NCI-H774 (cell line): ENCODE measurements at places on chromosomes 11 and 22.

GRCh38 chr11:128165572-128165971, 421.8 kb downstream of the ETS1 start:
- DNase-seq: no peak

DNA sequence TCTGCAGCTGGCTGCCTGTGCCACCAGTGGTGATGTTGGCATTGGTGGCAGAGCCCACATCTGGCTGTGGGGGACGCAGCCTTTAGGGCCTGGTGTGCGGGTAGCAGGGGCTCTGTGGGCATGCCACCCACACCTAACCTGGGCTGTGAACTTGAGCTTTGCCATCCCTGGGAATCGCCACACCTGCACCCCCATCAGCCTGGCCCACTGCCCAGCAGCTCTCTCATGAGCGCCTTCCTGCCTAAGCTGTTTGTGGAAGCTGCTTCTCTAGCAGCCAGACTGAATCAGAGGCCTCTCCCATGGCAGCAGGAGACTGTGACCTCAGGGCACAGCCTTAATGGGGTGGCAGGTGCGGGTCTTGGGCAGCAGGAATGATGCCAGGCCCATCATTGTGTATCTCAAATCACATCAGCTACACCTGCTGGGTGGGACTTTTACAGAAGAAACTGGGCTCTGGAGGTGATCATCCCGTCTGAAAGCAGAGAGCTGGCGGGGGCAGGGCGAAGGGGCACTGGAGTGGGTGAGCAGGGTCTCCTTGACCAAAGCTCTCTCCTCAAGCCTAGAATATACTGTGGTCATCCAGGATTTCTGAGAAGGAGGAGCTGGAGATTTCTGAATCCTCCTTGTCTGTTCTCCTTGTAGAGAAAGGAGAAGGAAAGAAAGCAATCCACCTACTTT, 17.8 kb upstream of the CARS1 start:
- DNase-seq: peak; percentile 29

GRCh38 chr11:117219001-117219400, 12.9 kb downstream of the PCSK7 start:
- no peak for DNase-seq

DNA sequence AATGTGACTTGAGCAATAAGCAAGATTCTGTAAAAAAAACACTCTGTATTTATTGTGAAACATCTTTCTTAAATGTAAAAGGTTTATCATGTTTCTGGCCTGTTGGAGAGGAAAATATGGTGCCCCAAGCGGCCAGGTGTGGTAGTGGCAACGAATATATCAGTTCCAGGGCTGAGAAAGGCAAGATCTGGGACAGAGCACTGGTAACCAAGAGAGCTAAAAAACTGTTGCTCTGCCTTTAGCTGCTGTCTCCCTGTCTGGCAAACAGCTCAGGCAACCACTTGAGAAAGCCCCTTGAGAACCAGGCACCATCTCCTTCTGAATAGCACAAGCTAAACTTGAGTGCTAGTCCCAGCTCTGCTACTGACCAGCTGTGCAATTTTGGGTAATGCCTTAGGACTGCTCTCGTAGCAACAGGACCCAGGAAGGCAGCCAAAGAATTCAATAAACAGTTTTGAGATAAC, 129.9 kb downstream of the KCNC1 start:
- no peak for DNase-seq

DNA sequence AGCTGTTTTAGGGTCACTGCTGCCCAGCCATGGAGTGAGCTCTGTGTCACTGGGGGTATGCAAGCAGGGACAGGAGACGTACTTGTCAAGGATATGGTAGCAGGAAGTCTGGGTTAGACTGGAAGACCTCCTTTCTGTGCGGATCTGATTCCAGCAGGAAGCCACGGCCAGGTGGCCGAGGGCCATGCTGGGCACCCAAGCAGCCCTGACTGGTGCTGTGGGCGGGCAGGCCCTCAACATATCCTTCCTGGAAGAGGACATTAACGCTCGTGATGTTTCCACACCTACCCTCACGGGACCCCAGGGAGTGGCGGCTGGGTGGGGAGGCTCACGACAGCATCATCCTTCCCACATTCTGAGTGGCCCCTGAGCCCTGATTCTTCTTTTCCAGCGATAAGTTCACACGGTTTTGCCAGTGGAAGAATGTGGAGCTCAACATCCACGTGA, 8.7 kb upstream of the ANKRD13D start:
- no peak for DNase-seq

DNA sequence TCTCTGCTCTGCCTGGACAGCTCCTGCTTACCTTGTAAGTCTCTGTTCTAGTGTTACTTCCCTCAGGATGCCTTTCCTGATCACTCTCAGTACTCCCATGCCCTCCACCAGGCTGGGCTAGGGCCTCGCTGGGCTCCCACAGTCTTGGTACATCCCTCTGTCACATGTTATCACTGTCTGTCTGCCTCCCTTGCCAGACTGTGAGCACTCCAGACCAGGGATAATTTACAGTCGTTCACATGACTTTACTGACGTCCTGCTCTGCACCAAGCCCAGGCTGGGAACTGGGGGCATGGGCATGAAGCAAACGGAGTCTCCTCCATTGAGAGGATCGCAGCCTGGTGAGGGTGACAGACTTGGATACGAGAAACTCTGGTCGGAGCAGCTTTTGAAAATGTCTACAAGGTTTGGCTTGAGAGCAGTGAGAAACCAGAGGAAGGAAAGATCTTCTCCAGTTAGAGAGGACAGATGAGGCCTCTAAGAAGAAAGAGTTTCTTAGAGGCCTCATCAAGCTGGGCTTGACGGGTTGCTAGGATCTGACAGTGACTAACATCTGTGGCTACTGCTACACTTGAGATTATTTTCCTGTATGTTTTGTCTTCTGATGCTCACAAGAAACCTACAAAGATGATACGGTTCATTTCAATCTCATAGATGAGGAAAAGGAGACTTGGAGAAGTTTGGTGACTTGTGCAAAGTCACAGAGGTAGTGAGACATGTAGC, 12.5 kb downstream of the USP35 start:
- DNase-seq: no peak

GRCh38 chr11:35215945-35216344, 77.0 kb downstream of the CD44 start:
- no peak for DNase-seq

- DNase-seq: no peak
These were observed 112.7 kb upstream of the OR4B1 start for GRCh38 chr11:48103621-48104567.

DNA sequence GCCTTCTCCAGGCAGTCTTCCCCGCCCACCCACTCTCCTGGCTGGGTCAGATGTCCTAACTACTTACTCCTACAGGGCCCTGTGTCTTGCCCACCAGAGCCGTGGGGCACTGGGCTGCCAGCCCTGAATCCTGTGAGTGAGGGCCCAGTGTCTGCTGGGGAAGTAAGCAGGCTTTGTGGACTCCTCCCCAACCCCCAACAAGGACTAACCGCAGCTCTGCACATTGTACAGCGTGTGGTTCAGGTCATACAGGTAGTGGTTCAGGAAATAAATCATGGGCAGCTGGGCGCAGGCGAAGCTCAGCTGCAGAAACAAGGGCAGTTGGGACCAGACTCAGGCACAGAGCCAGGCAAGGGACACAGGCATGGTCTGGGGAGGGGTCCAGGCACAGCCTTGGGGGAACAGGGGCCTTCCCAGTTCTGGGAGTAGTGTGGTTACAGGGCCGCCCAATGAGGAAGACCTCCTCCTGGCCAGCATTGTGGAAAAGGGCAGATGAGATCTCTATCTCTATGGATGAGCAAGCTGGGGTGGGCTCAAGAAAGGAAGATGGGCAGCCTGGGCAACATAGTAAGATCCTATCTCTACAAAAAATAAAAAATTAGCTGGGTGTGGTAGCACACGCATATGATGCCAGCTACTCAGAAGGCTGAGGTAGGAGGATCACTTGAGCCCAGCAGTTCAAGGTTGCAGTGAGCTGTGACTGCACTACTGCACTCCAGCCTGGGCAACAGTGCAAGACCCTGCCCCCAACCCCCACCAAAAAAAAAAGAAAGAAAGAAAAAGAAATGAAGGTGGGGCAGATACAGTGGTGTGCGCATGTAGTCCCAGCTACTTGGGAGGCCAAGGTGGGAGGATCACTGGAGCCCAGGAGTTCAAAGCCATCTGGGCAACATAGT, 5.5 kb downstream of the UNC93B1 start:
- DNase-seq: no peak

DNA sequence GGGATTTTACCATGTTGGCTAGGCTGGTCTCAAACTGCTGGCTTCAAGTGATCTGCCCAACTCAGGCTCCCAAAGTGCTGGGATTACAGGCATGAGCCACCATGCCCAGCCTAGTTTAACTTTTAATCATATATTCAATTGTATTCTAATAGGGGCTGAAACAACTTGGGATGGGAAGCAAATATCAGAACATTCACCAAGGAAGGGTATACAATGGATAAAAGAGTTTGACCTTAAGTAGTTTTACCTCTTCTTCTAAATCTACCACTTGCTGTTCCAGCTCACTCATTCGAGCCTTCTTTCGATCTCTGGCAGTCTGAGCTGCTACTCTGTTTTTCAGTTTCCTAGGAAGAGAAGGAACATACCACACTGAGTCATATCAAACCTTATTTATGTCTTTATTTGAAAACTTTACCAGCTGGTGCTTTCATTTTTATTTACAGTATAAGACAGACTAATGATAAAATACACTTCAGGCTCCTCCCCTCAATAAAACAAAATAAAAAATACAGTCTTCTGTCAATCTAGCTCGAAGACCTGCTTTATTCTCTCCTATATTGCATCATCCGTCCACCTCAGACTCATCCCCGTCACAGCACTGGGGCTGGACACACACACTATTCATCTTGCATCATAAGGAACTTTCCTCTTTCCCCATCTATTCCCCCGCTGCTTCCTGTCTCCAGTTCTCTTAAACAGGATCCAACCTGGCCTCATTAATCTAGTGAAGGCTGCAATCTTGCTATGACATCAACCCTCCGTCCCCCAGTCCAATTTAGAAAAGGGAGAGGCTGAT, 1.4 kb downstream of the XBP1 start:
- DNase-seq: no peak

DNA sequence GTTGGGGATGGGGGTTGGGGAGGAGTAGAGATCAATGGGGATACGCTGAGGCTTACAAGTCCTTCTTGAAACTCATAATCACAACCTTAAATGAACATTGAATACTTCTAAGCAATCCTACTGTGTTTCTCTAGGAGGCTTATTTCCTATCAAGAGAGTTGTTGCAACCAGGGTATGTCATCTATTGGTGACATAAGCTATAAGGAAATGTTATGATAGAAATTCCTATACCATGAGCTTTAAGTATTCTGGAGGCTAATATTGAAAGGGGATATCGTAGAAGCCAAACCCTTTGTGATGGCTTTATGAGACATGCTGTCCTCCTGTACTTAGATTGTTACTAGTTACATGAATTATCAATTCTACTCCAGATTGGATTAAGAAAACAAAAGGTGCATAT, 72.9 kb downstream of the DKK3 start:
- DNase-seq: no peak

DNA sequence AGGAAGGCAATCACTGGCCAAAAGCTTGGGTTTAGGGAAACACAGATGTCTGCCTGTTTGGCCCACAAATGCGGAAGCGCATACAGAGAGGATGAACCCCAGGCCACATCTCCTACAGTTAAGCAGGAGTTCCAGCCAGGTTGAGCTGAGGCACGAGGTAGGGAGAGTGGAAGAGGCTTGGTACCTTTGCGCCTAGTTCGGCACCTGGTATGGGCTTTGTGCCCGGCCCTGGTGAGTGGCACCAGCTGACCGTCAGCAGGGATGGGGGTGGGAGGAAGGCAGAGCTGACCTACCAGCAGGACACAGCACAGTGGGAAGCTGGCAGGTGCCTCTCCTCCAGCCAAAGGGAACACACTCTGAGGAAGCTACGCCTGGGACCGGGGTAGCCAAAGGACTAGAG, 57.6 kb downstream of the KCNC1 start:
- DNase-seq: no peak

DNA sequence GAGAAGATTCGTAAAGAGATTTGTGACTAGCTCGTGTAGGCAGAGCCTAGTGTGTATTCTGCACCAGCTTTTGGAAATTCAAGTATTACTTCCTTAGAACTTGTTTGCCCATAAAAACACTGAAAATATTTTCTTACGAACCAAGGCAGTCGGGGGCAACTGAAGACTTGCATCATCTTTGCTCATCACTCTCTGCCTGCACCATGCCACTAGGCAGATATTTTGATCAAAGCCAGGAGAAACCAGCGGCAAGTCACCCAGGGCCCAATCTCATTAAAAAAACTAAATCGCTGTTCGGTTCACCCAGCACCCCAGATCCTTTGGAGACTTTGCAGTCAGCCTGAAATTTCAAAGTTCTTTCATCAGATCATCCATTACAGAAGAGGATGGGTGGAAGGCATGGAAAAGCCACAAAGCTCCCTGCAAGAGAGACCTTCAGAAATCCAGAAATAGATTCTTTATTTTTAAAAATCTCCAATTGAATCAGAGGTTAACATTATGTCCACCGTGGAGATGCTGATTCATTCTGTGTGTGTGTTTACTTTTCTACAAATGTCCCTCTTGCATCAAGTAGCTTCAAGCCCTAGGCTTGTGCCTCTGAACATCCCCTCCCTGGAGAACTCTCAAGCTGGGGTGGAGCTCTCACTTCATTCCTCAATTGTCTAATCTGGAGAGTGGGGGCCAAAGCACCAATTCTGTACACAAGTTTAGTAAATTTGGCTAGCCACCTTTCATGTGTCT, 78.4 kb downstream of the ETS1 start:
- no peak for DNase-seq

DNA sequence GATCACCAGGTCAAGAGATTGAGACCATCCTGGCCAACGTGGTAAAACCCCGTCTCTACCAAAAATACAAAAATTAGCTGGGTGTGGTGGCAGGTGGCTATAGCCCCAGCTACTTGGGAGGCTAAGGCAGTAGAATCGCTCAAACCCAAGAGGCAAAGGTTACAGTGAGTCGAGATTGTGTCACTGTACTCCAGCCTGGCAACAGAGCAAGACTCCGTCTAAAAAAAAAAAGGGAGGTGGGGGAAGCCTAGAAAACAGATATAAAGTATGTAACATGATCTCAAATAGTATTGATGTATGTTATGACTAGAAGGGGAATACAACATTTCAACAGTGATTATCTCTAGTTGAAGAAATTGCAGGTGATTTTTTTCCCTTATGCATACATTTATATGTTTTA, 61.4 kb downstream of the SLC1A2 start:
- DNase-seq: no peak

GRCh38 chr11:33777906-33778305, 3.6 kb upstream of the FBXO3 start:
- DNase-seq: no peak

GRCh38 chr11:79346021-79346420, 94.8 kb downstream of the TENM4 start:
- DNase-seq: peak; percentile 37

- DNase-seq: no peak
These were observed 28.9 kb downstream of the PLEKHA7 start for GRCh38 chr11:16985297-16985696.

GRCh38 chr11:114819028-114819427, 140.7 kb downstream of the NXPE2 start:
- DNase-seq: no peak

DNA sequence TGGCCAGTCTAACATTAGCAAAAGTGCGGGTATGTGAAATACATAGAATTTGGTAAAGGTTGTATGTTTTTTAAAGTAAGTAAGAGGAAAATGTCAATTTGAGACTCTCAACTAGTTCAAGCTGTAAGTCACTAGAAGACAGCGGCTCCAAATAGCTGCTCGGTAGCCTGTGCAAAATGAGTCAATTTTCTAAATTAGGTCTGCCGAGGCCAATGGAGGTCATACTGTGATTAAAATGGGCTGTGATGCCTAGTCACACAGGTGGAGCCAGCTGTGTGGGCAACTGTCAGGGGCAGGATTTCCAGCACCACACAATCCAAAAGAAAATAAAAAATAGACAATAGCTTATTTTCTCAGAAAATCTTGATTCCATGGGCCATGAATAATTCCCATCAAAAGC, 32.3 kb downstream of the KCNA4 start:
- no peak for DNase-seq
